LHCN-M2 (cell line): ENCODE measurements at places on chromosomes 7 and 10.

DNA sequence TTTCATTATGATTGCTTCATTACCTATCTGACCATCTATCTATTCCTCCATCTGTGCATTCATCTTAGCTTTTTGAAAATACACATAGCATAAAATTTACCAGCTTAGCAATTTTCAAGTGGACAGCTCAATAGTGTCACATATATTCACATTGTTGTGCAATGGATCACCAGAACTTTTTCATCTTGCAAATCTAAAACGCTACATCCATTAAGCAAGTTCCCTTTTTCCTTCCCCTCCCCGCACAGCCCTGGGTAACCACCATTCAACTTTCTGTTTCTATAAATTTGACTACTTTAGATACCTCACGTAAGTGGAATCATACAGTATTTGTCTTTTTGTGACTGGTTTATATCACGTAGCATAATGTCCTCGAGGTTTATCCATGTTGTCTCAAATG lies 78.0 kb upstream of the ADRB1 start:
- DNase-seq = no peak

DNA sequence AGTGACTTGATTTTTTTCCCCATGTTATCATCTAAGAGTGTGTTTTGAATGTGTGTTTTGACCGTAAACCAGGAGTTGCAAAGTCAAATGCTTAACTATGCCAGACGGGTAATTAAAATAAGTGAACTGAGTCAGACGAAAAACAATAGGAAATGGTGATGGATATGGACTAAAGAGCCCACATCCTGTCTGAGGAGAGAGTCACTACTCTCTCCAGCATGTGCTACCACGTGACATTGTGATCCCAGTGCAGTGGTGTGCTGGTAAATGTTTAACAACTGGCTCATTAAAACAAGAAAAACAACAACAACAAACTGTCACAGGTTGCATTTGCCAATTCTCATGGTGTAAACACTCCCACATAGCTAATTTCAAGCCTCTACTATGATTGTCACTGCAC lies 164.3 kb downstream of the SUGCT start:
- DNase-seq = peak; percentile 97

GRCh38 chr7:129381710-129382484 lies 52.3 kb upstream of the STRIP2 start:
- DNase-seq = no peak

GRCh38 chr10:60009710-60010383 lies 103.5 kb upstream of the CCDC6 start:
- no peak for DNase-seq

DNA sequence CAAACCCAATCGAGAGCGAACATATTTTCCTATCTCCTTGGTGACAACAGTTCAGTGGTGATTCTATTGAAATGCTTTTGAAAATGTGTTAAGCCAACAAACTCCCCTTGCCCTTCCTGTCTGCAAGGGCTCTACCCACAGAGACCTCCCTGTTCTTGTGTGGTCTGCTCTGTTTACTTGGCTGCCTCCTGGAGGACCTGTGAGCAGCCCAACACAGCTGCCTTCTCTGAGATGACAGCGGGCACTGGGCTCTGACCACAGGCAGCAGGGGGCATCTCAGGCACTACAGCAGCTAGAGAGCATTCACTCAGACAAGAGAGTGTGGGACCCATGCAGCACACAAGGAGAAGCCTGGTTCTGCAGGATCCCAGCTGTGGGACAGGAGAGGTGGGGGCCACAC lies 416.4 kb downstream of the TCERG1L start:
- no peak for DNase-seq

- no peak for DNase-seq
Observed at GRCh38 chr10:5970527-5970926, 6.8 kb downstream of the IL15RA start.

GRCh38 chr7:138176060-138176459 lies 99.8 kb downstream of the AKR1D1 start:
- DNase-seq = no peak
